ENCODE measurements at places on chromosomes 12 and 14.

GRCh38 chr12:129696926-129697325 lies 206.9 kb downstream of the TMEM132D start:
- no peaks in the 10 kb centered on the region for H3K36me3 ChIP-seq
- no peaks in the 10 kb centered on the region for H3K27me3 ChIP-seq
- no peak for DNase-seq
- H3K27ac ChIP-seq = no peak overlapping the region
- H3K4me1 ChIP-seq = no peaks in the 10 kb centered on the region

DNA sequence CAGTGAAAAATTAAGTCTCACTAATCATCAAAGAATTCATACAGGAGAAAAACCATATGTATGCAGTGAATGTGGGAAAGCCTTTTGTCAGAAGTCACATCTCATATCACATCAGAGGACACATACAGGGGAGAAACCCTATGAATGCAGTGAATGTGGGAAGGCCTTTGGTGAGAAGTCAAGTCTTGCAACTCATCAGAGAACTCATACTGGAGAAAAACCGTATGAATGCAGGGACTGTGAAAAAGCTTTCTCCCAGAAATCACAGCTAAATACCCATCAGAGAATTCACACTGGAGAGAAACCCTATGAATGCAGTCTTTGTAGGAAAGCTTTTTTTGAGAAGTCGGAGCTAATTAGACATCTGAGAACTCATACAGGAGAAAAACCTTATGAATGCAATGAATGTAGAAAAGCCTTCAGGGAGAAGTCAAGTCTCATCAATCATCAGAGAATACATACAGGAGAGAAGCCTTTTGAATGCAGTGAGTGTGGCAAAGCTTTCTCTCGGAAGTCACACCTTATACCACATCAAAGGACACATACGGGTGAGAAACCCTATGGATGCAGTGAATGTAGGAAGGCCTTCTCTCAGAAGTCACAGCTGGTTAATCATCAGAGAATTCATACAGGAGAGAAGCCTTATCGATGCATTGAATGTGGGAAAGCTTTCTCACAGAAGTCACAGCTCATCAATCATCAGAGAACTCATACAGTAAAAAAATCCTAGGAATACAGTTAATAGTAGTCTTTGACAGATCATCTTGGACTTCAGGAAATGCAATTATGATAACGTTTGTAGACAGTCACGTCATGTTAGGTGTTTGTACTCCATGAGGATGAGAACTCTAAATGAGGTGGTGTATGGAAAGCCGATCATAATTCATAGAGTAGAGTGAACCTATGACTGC lies 21.1 kb downstream of the ZNF84 start:
- no peak overlapping the region for H3K4me3 ChIP-seq
- H3K36me3 ChIP-seq = no peaks in the 10 kb centered on the region
- no peaks in the 10 kb centered on the region for H3K4me1 ChIP-seq
- DNase-seq = no peak
- no peak overlapping the region for H3K27ac ChIP-seq

- no peaks in the 10 kb centered on the region for H3K36me3 ChIP-seq
- no peak for DNase-seq
- no peak overlapping the region for H3K4me3 ChIP-seq
- no peaks in the 10 kb centered on the region for H3K27me3 ChIP-seq
- H3K27ac ChIP-seq = no peak overlapping the region
These were observed 82.9 kb upstream of the RIN3 start for GRCh38 chr14:92430686-92431085.

DNA sequence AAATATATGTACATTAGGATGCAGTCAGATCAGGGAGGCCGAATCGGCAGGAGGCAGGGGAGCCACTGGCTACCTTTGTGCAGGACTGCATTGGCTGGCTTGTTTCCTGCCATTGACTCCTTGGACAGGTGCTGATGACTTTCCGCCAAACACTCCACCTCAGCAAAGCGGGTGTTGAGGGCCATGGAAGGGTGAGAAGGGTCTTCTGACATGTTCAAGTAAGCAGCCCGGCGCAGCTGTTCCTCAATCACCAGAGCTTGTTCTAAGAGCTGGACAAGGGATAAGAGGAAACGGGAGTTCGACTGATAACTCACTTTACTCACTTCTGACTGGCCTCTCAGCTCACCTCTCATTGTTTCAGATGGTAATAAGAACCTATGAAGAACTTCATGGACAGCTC lies 4.9 kb upstream of the NOP2 start:
- H3K4me1 ChIP-seq = no peaks in the 10 kb centered on the region
- no peak overlapping the region for H3K4me3 ChIP-seq
- no peak overlapping the region for H3K27ac ChIP-seq
- no peak for DNase-seq
- H3K27me3 ChIP-seq = no peaks in the 10 kb centered on the region
- peaks cover 20% of the 10 kb centered on the region for H3K36me3 ChIP-seq

DNA sequence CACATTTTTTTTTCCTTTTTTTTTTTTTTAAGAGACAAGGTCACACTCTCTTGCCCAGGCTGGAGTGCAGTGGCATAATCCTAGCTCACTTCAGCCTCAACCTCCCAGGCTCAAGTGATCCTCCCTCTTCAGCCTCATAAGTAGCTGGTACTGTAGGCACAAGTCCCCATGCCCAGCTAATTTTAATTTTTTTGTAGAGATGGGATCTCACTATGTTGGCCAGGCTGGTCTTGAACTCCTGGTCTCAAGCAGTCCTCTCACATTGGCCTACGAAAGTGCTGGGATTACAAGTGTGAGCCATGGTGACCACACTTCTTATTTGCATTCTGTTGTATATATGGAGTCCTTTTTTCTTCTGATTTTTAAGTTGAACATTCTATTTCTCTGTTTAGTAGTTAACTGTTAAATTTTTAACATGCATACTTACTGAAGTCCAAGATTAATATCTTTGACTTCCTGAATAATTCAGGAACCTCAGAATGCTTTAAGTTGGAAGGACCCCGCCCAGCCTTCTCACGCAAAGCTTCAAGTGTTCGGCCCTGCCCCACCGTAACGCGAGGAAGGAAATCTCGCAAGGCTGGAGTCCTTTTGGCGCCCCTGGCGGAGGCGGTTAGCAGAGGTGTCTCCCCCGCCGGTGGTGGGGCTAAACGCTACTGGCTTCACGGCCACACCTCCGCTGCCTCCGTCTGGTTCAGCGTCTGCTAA lies 21.6 kb downstream of the SPATS2 start:
- H3K27ac ChIP-seq = no peak overlapping the region
- H3K36me3 ChIP-seq = peaks cover 5% of the 10 kb centered on the region
- no peak for DNase-seq
- H3K27me3 ChIP-seq = no peaks in the 10 kb centered on the region

Measured in MM.1S (cell line).